T-helper 17 cell (primary cell): ENCODE measurements at places on chromosomes 7 and 10.

DNA sequence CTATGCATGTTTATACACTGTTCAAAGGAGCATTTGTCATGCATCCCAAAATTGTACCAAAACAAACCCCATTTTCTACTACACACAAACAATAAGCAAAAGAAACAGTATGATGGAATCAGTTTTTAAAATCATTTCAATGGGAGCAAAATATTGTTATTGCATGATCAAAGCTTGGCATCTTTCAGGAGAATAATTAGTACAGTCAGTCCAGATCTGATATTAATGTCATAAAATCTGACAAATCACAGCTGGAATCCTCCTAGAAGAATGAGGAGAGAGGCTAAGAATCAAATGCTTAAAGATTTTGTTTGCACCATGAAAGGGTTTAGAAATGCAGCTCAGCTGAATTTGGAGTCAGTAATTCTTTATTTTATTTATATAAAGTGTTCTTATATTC, 229.7 kb upstream of the SEMA3E start:
- no peak for DNase-seq

DNA sequence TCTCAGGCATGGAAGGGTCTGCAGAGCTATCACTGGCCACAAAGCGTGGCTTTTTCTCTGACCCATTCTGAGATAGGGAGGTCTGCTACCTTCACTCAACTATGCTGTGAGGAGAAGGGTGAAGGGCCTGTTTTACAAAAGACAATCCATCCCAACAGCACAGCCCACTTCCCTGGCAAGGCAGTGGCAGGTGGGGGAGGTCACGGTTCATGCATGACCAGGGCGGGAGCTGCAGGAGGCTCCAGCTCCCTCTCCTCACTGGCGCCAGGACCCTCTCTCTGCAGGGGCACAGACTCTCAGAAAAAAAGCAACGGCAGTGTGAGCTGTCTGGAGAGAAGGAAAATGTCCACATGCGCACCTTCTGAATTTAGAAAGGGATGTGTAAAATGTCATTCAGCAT, 28.5 kb downstream of the GRB10 start:
- no peak for DNase-seq

GRCh38 chr7:149716007-149716931, 57.1 kb downstream of the ZNF467 start:
- no peak for DNase-seq

- DNase-seq = peak; percentile 8
Measured at GRCh38 chr7:38796626-38797501, 112.1 kb downstream of the VPS41 start.

GRCh38 chr7:27145914-27146412, 1.6 kb downstream of the HOXA6 start:
- DNase-seq = no peak

DNA sequence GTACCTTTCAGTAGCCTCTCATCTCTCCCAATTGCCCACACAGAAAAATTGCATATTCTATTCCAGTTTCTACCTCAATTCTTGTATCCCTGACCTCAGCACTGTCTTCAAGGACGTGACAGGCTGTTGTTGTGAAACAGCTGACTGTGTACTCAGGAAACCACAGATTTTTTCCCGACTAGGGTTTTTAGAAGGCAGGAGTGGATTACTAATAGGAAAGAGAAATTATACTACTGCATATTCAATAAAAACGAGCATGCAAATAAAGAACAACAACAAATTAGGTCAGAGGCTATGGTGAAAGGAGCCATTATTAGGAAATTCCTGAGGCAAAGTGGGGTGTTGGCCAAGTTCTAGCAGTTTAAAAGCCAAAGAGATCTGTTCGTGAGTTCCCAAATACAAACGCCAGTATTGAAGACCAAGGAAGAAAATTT, 93.4 kb downstream of the DOCK4 start:
- no peak for DNase-seq

GRCh38 chr10:89283025-89283935, 18.6 kb upstream of the IFIT2 start:
- DNase-seq = no peak

GRCh38 chr10:123797813-123798212, 93.8 kb downstream of the CPXM2 start:
- no peak for DNase-seq

GRCh38 chr7:39259391-39260003, 281.8 kb downstream of the POU6F2 start:
- DNase-seq = no peak

DNA sequence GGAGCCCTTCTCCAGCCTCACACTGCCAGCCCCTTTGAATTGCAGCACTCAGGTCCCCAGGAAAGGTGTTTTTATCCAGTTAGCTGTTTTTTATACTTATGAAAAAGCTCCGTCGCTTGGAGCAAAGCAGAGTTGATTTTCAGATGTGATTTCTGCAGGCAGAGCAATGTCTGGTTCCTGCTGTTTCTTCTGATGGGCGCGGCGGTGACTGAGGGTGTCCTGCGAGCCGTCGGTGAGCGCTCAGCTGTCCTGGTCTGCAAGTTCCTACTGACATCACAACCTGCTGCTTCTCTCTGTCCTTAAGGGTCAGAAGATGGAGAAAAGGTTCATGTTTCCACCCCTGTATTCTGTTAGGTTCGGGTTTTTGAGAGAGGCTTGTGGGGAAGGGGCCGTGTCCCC, 109.6 kb upstream of the FAM20C start:
- DNase-seq = no peak

- DNase-seq = no peak
Measured at GRCh38 chr7:7805511-7806153, 87.2 kb upstream of the RPA3 start.

GRCh38 chr10:32577448-32577847, 131.5 kb downstream of the CCDC7 start:
- no peak for DNase-seq

- no peak for DNase-seq
Measured at GRCh38 chr7:39367943-39368342, 198.3 kb upstream of the YAE1 start.

GRCh38 chr10:71644307-71645180, 75.0 kb downstream of the C10orf105 start:
- no peak for DNase-seq

- no peak for DNase-seq
Measured at GRCh38 chr10:24465124-24465874, 256.4 kb downstream of the KIAA1217 start.

DNA sequence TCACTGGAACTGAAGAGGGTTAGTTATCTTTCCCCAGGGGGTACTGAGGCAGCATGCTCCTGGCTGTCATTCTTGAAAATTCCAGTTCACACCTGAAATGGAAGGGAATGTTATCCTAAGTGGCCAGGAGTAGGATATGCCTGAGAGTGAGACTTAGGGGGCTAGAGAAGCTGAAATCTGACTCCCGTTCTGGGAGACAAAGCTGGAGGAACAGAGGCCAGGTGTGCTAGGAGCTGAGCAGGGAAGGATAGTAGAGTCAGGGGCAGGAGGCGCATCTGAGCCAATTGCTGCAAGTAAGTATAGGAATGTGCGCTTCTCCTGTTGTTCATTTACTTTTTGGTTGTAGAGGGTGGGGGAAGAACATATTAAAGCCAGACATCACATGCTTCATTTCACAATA, 58.1 kb upstream of the KIAA1217 start:
- DNase-seq = no peak

- DNase-seq = no peak
Measured at GRCh38 chr10:13813550-13813949, 226.8 kb downstream of the PRPF18 start.

DNA sequence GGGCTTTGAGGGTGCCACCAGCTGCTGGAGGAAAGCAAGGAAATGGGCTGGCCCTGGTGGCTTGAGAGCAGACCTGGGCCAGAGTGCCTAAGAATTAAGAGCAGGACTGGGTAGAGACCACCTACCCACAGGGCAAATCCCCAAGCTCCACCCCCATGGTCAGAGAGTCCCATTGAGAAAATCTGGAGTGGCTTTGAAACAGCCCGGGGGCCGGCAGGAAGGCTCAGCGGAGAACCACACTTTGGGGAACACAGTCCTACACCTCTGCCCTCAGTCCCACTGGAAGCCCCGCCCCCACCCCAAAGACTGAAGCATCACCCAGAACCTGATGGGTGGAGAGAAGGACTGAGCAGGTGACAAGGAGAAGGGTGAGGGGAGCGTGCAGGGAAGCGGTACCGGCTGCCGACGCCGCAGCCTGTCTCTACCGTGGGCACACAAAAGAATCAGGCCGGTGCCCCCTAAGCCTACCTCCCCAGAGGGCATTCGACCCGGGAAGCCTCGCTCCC, 3.6 kb downstream of the SMARCD3 start:
- DNase-seq = no peak

DNA sequence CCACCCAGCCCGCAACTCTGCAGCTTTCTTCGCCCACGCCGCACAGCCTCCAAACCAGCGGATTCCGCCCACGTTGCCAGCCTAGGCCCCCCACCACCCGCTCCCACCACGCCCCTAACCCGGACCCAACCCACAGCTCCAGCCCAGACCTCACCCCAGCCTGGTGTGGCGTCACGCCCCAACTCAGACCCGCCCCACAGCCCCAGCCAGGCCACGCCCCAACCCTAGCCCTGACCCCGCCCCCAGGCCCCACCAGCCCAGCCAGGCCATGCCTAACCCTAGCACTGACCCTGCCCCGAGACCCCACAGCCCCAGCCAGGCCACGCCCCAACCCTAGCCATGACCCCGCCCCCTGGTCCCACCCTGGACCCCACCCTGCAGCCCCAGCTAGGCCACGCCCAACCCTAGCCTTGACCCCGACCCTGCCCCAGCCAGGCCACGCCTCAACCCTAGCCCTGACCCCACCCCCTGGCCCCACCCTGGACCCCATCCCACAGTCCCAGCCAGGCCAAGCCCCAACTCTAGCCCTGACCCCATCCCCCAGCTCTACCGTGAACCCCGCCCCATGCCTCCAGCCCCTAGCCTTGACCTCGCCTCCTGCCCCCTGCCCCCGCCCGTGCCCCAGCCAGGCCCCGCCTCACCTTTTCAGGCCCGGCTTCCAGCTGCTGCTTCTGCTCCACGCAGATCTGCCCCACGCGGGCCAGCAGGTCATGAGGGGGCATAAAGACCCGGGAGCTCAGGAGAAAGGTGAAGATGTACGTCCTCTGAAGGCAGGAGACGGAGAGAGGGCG, 64.0 kb downstream of the RASGEF1A start:
- DNase-seq = no peak

GRCh38 chr7:1520539-1521234, 9.8 kb upstream of the MAFK start:
- no peak for DNase-seq

DNA sequence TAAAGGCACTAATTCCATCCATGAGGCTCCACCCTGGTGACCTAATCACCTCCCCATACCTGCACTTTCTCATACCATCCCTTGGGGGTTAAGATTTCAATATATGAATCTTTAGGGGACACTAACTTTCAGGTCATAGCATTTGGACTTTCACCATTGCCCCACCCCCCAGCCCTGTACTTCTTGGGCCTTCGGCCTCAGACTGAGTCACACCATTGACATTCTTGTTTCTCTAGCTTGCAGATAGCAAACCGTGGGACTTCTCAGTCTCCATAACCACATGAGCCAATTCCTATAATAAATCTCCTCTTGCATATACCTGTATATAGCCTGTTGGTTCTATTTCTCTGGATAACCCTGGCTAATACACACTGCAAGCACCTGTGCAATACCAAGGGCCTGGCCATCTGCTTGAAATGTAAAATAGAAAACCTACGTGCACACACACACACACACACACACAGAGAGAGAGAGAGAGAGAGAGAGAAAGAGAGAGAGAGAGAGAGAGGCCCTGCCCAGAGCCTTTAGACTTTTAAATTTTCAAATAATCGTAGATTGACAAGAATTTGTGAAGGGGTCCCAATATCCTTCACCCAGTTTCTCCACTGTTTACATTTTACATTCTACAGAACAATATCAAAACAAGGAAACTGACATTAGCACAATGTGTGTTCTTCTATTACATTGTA, 25.3 kb downstream of the ANXA8 start:
- no peak for DNase-seq

DNA sequence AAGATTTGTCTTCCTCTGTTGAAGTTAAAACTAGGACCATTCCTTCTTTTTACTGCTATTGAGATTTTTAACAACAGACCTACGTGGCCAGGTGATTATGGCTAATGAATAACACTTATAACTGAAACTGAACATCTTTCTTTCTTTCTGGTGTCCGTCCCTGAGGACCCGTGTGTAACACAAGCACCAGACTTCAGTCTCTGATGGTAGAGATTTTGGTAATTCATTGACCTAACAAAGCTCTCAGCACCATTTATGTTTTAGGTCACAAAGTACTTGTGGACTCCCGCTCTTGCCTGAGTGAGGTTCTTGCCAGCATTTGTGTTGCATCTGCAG, 40.4 kb upstream of the TMEM229A start:
- DNase-seq = no peak

- no peak for DNase-seq
Measured at GRCh38 chr10:27680006-27680557, 65.5 kb downstream of the MKX start.

DNA sequence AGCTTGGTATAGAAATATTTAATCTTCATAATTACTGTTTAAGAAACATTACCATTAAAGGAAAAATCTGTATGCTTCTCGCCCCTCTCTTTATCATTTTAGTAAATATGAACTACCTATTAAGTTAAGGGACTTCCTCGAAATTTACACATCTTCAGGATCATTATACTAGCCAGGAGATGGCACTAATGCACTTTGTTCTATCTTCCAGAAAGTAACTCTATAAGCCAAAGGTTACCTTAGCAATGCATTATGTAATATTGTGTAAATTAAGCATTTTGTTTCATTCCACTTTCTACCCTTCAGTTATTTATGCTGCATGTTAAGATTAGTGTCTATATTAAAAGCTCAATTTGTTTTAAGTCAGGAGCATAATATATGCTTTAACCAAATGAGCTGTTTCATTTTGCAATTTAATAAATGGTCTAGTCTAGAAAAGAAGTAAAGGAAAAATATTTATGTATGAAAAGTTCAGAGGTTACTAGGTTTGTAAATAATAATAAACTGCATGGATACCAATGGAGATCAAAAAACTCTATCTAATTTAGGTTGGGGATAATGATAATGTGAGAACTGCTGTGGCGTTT, 128.5 kb downstream of the ANKRD7 start:
- no peak for DNase-seq

- DNase-seq = no peak
Measured at GRCh38 chr7:74183653-74184450, 9.7 kb downstream of the EIF4H start.

DNA sequence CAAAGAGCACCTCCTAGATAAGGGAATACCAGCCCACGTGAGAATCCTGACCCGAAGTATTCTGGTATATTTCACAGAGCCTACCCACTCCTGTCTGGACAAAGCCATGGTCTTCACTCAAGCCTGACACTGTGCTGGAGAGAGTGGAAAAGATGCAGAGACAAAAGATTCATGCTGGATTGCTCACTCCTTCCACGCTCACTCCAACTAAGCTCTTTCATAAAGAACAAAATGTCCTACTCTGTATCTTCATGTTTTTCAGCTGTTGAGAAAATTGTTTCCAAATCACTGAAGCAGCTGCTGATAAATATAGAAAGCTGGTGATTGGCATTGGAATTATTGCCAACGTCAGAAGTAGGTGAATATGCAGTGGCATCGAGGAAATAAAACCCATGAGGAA, 106.0 kb downstream of the ABLIM1 start:
- DNase-seq = no peak

DNA sequence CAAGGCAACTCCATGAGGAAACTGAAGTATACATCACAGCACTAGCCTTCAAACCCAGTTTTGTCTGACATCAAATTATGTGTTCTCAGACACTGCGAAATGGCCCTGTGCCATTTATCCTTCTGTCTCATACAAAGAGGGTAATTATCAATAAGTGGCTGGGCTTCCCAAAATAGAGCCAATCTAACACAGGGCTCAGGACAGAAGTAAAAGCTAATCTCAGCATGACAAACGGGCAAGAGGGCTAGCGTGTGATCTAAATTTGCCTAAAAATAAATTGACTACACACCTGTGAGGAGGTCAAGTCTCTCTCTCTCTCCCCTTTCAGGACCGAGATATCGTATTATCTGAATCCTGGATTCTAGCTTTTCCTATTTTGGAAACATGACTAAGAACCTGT, 67.2 kb downstream of the DGKB start:
- DNase-seq = no peak
